Stimulated activated CD8-positive, alpha-beta memory T cell treated with anti-CD3 and anti-CD28 coated beads, Interleukin-4, amount 100 ng/mL, for 48 hours (primary cell): ENCODE measurements at places on chromosomes 13 and 19.
A peak's percentile ranks its signal among the peaks of the same experiment; 100 is the strongest.

- no peak for DNase-seq
These were observed at the start of gene LRRC4B for GRCh38 chr19:50567882-50568727. Gene LRRC4B, minus strand, starts transcription at chr19:50568435. Its CDS starts 19,597 bp downstream, at chr19:50548838.

DNA sequence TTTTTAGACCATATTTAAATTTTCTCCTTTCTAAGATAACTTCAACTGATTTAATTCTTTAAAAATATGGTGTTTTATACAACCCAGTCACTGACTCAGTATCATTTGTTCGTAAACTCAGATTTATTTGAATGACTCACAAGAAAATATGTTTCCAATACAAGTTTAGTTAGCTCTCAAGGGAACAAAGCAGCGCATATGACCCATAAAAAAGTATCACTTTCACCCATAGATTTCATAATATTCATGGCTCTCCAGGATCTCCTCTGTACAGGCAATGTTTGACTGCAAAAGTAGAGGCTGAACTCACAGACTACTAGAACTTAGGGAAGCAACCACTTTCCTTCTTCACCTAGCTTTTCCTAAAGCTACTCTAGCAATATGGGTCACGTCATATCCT lies 405.6 kb upstream of the PCDH9 start:
- DNase-seq, result no peak

DNA sequence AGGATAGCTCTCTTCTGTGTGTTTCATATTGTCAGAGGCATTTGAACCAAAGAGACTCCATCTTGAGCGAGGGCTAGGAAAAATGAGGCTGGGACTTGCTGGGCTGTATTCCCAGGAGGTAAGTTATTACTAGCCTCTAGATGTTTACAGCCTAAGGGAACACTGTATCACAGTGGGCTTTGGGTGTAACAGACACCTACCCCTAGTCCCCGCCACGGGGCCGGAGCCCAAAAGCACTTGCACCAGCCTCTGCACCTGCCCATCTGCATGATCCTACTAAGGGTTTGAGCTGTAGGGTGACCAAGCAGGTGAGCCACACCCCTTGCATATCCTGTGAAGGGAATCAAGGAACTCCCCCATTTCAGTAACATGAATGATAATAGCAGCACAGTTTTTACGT lies 1972.2 kb downstream of the OLFM4 start:
- no peak for DNase-seq

DNA sequence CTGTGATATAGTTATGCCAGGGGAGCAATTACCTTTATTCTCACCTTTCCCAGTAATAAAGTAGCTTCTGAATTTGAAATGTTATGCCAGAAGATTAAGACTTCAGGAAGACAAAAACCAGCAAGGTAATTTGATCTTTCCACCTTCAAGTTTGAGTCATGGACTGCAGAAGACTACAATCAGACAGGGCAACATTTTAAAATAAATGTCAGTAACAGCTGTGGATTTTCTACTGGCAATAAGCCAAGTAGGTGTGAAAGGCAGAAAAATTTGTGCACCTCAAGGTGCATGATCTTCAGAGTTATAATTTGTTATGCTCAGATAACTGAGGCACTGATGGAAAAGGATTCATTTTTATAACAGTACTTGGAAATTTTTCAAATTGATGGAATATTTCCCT lies 54.9 kb downstream of the SLITRK1 start:
- DNase-seq, result no peak

- no peak for DNase-seq
These were observed 1851.1 kb downstream of the PCDH9 start for GRCh38 chr13:65378943-65379519.

GRCh38 chr19:1902923-1903322 lies 2.3 kb upstream of the ADAT3 start:
- no peak for DNase-seq

DNA sequence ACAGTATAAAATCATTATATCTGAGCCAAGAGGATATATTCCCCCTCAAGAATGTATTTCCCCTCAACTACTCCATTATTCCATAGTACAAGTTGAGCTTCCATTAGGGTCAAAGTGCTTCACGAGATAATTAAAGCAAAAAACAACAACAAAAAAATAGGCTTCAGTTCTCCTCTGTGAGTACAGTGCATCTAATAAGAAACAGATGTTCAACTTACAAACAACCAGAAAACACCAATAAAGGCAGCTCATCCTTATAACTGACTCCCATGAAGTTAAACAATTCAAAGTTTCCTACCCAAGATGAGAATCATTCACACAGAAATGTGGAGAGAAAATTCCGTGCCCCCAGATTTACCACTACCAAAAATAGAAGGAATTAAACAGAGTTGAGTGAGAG lies 854.4 kb downstream of the PCDH9 start:
- DNase-seq, result no peak

- no peak for DNase-seq
These were observed 731.0 kb downstream of the SLITRK1 start for GRCh38 chr13:83151308-83151660.

- DNase-seq, result no peak
These were observed 205.3 kb downstream of the HS6ST3 start for GRCh38 chr13:96294930-96295881.

GRCh38 chr19:8580710-8581281 lies 3.6 kb upstream of the MYO1F start:
- DNase-seq, result peak; percentile 94

DNA sequence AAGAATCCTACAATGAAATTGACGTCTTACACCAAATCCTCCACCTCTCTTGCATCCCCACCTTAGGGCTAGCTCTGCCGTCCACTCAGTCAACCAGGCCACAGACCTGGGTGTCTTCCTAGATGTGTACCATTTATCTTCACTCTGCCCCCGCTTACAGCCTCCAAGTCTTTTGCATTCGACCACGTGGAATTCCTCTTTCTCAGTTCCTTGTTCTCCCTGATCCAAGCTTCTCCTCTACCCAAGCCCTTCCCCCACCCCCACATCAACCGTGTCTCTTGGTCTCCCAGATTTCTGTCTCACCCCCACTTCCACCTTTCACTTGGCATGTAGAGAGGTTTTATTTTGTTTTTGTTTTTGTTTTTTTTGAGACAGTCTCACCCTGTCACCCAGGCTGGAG lies 1.2 kb upstream of the DMWD start:
- no peak for DNase-seq

GRCh38 chr19:8269724-8270123 lies 38.4 kb downstream of the CD320 start:
- DNase-seq, result peak; percentile 13

GRCh38 chr19:32652894-32653598 lies 21.9 kb downstream of the ANKRD27 start:
- DNase-seq, result no peak

DNA sequence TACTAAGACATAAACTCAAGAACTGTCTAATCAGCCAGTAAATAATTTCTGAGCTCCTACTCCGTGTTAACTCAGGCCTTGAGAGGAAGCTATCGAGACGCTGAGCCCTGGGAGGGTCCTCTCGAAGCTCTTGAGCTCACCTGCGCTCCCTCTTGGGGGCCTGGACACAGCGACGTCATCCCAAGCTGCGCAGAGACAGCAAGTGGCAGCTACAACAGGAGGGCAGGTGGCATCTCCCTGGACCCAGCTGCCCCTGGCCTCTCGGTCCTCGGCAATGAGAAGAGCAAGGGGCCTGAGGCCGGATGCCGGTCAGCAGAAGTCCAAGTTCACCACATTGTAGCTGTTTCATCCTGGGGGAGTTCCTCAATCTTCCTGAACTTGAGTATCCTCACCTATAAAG lies 30.5 kb upstream of the TUBGCP3 start:
- no peak for DNase-seq

GRCh38 chr13:71240911-71241310 lies 626.1 kb downstream of the DACH1 start:
- DNase-seq, result no peak

GRCh38 chr13:86585835-86586234 lies 786.6 kb upstream of the SLITRK6 start:
- no peak for DNase-seq

DNA sequence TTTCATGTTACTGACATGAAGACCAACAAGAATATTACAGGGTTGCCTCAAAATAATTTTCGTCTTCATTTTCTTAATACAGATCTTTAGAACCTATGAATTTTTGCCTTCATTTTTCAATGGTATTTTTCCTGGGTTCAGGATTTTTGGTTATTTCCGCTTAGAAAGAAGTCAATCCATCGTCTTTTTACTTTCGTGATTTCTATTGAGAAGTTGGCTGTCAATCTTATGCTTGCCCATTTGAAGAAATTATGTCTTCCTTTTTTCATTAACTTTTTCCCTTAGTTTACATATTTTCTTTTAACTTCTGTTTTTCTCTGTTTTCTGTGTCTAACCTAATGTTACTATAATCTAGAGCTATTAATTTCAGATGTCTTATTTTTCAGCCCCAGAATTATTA lies 868.9 kb upstream of the SLC10A2 start:
- DNase-seq, result no peak

GRCh38 chr13:71577127-71577526 lies 289.9 kb downstream of the DACH1 start:
- DNase-seq, result no peak

- DNase-seq, result peak; percentile 64
These were observed 546 bp upstream of the ZNF546 start for GRCh38 chr19:39996218-39996810.
